ENCODE measurements at places on chromosomes 1 and 21.

GRCh38 chr1:85343213-85343611 lies 66.8 kb upstream of the BCL10 start:
- no peak for DNase-seq

GRCh38 chr1:175268720-175269119 lies 76.1 kb upstream of the KIAA0040 start:
- no peak for DNase-seq

DNA sequence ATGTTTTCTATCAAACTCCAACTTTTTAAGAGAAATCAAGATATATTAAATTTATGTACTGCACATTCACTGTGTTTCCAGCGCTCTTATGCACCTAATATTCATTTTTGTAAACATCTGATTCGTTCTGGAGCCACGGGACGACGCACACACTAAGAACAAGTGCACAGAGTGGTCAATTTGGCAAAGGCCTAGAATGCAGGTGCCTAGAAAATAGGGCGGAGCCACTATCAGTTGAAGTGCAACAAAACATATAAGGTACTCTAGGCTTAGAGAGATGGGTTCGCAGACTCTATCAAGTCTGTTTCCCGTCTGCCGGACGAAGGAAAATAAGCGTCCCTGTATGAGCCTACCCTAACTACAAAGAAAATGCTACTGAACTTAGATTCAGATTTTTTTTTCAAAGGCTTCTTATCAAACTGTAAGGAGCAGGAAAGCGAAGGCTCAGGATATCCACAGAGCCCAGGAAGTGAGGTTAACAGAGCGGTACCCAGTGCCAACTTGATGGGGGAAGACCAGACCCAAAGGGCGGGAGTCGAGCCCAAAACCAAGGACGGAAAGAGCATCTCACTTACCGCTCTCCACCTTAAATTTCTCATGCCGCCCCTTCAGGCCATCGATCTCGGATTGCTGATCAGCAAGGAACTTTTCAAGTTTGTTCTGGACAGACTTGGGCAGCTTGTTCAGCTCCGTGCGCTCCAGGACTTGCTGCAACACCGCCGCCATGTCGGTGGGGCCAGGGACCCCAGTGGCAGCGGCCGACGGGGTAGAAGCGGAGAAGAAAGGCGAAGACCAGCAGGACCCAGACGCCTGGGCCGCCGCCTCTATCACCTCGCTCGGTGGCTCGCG lies 526 bp downstream of the TPR start:
- DNase-seq: no peak

GRCh38 chr1:25435397-25436108 lies 4.9 kb downstream of the MACO1 start:
- DNase-seq: no peak

GRCh38 chr1:25743164-25744139 lies 56.5 kb upstream of the SELENON start:
- DNase-seq: no peak

DNA sequence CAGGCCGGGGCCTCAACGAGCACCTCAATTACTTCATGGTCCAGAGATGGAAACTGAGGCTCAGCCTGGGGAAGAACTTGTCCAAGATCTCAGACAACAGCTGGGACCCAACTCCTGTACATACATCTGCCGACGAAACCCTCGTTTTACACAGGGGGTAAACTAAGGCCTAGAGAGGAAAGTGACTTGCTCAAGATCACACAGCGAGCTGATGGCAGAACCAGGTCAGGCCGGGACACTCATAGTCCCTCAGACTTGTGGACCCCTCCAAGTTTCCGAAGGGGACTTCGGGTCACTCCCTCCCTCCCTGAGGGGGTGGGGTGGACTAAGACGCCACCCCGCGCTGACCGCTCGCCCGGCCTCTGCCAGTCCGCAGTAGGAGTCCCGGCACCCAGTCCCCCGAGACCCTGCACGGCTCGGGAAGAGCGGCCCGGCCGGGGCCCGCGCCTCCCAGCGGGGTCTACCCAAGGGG lies 430 bp downstream of the WASF2 start:
- peak; percentile 3 for DNase-seq

- no peak for DNase-seq
Observed at GRCh38 chr21:41282412-41282811, 34.2 kb upstream of the FAM3B start.

DNA sequence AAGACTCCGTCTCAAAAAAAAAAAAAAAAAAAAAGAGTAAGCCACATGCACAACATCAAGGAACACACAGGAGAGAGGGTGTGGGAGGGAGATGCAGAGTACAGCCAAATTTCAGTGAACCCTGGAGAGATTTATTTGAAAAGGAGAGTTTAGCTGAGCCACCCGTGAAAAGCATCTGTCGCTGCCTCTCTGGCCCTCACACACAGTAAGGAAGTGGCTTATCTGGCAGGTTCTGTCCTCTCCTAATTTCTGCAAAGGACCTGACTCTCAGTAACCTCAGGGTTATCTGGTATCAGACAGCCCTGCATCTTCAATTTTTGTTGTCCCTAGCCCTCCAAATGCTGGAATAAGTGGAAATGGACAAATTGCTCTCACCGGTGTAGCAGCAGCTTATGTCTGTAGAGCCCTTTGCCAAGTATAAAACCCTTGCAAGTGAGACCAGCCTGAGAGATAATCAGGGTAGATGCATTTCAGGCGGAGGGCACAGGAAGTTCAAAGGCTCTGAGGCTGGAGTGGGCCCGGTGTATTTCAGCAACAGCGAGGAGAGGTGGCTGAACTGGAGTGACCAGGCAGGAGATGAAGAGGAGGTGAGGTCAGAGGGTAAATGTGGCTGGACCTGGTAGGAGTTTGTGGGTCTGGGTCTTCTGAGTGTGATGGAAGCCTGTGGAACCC lies 16.7 kb upstream of the IL10RB start:
- no peak for DNase-seq

- DNase-seq: no peak
Observed at GRCh38 chr1:145999321-146000024, 3.1 kb upstream of the TXNIP start.

DNA sequence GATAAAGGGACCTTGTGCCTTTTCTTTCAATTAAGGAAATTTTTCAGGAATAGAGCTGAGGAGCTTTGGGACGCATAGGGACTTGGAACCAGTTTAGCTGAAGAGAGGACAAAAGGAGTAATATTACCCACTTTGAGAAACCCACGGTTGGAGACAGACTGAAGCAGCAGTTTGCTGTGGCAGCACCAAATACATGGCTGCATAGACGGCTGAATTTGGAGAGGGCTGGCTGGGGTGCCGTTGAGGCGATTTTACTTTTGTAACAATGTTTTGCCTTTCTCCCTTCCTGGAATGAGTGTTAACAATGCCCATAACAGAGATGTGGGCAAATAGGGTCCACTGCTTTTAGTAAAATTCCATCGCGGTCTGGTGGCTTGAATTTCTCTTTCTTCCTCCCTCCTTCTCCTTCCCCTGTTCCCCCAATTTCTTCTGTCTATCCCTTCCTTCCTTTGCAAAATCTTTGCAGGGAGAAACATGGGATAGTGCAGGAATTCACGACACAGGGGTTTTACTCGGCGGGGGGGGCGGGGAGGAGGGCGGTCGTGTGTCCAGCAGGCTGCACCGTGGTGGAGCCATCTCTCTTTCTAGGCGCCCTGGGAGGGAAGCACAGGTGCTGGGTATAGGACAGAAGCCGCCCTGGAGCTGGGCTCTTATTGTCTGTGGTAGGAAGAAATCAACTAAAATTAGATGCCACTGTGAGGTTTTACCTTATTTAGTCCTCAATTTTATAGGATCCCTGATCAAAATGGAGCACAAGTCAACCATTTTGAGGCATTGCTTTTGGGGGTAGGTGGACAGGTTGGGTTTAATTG lies 6.8 kb downstream of the LHX4 start:
- no peak for DNase-seq

GRCh38 chr1:183058851-183059502 lies 35.8 kb downstream of the LAMC1 start:
- no peak for DNase-seq

Data from stimulated activated CD8-positive, alpha-beta memory T cell treated with anti-CD3 and anti-CD28 coated beads, Interleukin-4, amount 100 ng/mL, for 1 hour (primary cell).